Ovary (tissue), 10 donors: ENCODE measurements at places on chromosomes 11 and 22. TPM values are rescaled to one million over a fixed set of nuclear protein-coding genes. Genes with fewer than 3 reads are reported as not detected.

IGLL1 gene
- total RNA-seq = not detected

TSPAN18 gene
- total RNA-seq = 6.3 TPM

NOX4 gene
- 0.78 TPM for total RNA-seq

RASD2 gene
- 0.24 TPM for total RNA-seq

ELMOD1 gene
- not detected for total RNA-seq

MIOX gene
- total RNA-seq = not detected
